ENCODE measurements at places on chromosomes 4 and X. TPM values are rescaled to one million over a fixed set of nuclear protein-coding genes. Genes with fewer than 3 reads are reported as not detected.

Gene REST
- 23.0 TPM for total RNA-seq

DNA sequence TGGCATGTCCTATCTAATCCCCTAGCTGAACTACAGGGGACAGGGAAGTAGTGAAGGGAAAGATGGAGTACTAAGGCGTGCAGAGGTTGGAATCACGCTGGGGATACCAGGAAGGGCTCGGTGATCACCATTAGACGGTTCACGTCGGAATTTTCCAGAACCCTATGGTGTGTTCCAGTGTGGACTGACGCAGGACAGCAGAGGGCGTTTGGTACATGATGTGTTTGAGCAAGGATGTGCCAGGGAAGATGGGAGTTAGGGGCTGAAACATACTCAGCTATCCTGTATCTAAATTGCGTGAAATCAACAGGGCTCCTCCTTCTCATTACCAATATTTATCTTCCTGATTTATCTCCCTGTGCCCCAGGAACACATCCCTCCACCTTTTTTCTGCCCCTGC, 33.7 kb downstream of the PRPS2 start:
- peaks cover 14% of the 10 kb centered on the region for H3K4me1 ChIP-seq
- 0 out of 2 replicates have a peak overlapping the region, but pooled peaks have one; percentile 49 for H3K27ac ChIP-seq
- peaks cover 8% of the 10 kb centered on the region for H3K36me3 ChIP-seq
- no peak overlapping the region for H3K4me3 ChIP-seq
- no peaks in the 10 kb centered on the region for H3K27me3 ChIP-seq
- no peak for DNase-seq

DNA sequence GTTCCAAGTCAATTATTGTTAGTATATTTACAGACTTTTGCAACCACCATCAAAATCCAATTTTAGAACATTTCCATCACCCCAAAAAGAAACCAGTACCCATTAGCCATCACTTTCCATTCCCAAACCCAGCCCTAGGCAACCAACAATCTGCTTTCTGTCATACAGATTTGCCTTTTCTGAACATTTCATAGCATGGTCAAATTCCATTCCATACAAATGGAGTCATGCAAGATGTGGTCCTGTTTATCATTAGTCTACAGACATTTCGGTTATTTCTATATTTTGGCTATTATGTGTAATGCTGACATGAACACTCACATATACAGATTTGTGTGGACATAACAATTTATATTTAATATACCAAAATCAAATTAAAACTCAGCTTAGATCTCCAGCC, 508.7 kb downstream of the ZNF674 start:
- H3K4me3 ChIP-seq, result no peak overlapping the region
- H3K36me3 ChIP-seq, result no peaks in the 10 kb centered on the region
- H3K27ac ChIP-seq, result no peak overlapping the region

GRCh38 chr4:26764231-26764630, 96.4 kb upstream of the STIM2 start:
- no peak for DNase-seq
- H3K4me3 ChIP-seq, result no peak overlapping the region
- no peak overlapping the region for H3K27ac ChIP-seq
- H3K4me1 ChIP-seq, result peaks cover 7% of the 10 kb centered on the region
- H3K27me3 ChIP-seq, result no peaks in the 10 kb centered on the region

- no peaks in the 10 kb centered on the region for H3K4me1 ChIP-seq
- no peaks in the 10 kb centered on the region for H3K27me3 ChIP-seq
- no peak overlapping the region for H3K4me3 ChIP-seq
- no peak for DNase-seq
These were observed 60.0 kb downstream of the ATP8A1 start for GRCh38 chr4:42596918-42597317.
